Regular cardiac myocyte (primary cell): ENCODE measurements at places on chromosomes 7 and 10. TPM values are rescaled to one million over a fixed set of nuclear protein-coding genes. Genes with fewer than 3 reads are reported as not detected.

Gene LEP
- total RNA-seq: 8.2 TPM in 1 of 2 replicates, not detected in the other

Gene ANXA8
- 0.19 and 0.28 TPM in 2 replicates for total RNA-seq

Gene NME8
- not detected in 2 replicates for total RNA-seq

Gene GATA3
- 0.28 TPM in 1 of 2 replicates, not detected in the other for total RNA-seq

Gene AS3MT
- 7.3 and 7.5 TPM in 2 replicates for total RNA-seq

Gene ABCB1
- 1.2 and 2.0 TPM in 2 replicates for total RNA-seq

Gene IQUB
- 0.19 and 1.1 TPM in 2 replicates for total RNA-seq

Gene CCSER2
- total RNA-seq: 15.1 and 28.8 TPM in 2 replicates

Gene CLDN15
- 1.7 and 4.2 TPM in 2 replicates for total RNA-seq

Gene SPDYE11
- total RNA-seq: not detected in 2 replicates

Gene WIPF3
- total RNA-seq: not detected in 2 replicates

Gene KCNH2
- total RNA-seq: not detected in 2 replicates

Gene SYNPO2L
- total RNA-seq: under 0.01 TPM in 2 replicates

Gene TMEM270
- not detected in 2 replicates for total RNA-seq

Gene STAMBPL1
- total RNA-seq: 55.2 and 64.6 TPM in 2 replicates

Gene PAOX
- 4.8 and 6.2 TPM in 2 replicates for total RNA-seq

Gene CTAGE4
- total RNA-seq: 0.19 and 0.28 TPM in 2 replicates
